ENCODE measurements at places on chromosomes 16 and 17. TPM values are rescaled to one million over a fixed set of nuclear protein-coding genes. Genes with fewer than 3 reads are reported as not detected.

- DNase-seq, result no peak
Observed at GRCh38 chr17:42683407-42684034, 1.2 kb downstream of the CNTNAP1 start.

DNA sequence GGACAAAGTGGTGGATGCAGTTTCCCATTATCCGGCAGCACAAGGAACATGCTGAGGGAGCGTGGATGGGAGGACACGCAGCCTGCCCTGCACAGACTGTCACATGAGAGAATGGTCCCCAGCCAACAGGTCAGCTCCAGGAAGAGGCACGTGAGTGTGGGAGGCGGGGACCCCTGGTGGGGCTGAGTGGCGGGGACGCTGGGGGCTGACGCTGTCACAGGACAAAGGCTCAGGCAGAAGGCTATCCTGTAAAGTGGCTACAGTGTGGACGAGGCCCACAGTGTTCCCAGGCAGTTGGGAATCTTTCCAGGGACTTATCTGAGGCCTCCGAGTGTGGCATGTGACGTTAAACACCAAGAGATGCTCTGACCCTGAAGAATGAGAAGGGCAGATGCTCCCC lies 30.4 kb downstream of the MBTPS1 start:
- no peak for DNase-seq

- DNase-seq, result no peak
Observed at GRCh38 chr17:59802160-59802559, 90.6 kb downstream of the TUBD1 start.

GRCh38 chr17:22441776-22442175 lies 749.5 kb downstream of the KCNJ18 start:
- DNase-seq, result no peak

DNA sequence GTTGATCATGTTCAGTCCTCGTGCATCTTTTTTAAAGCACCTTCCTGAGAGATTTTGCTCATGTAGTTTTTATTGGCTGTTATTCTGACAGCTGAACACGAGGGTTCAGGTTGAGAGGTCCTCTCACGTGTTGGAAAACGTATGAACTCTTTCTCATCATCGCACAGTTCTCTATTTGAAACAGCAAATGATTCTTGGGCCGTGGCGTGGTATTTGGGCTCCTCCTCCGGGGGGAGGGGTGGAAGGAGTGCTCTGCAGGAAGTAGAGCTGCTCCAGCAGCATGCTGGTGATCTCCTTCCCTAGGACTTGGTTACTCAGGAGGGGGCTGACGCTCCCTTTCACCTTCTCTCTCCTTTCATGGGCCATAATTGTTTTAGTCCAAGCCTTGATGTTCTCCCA lies 70.4 kb downstream of the KSR1 start:
- no peak for DNase-seq

DNA sequence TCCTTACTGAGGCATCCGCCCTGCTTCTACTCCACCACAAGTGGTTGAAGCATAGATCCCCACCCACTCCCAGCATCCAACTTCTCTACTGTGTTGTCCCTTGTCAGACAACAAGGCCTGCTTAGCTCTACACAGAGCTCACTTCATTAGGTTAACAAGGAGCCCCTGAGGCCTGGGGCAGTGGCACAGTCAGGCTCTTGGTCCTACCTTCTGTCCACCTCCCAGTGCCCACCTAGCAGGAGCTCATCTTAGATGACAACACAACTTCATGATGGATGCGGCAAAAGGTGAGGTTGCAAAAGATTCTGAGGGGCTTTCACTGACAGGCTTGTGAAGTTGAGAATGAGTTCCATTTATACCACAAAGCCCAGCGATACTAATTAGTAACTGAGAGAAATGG lies 432.0 kb upstream of the CDH5 start:
- DNase-seq, result no peak

DNA sequence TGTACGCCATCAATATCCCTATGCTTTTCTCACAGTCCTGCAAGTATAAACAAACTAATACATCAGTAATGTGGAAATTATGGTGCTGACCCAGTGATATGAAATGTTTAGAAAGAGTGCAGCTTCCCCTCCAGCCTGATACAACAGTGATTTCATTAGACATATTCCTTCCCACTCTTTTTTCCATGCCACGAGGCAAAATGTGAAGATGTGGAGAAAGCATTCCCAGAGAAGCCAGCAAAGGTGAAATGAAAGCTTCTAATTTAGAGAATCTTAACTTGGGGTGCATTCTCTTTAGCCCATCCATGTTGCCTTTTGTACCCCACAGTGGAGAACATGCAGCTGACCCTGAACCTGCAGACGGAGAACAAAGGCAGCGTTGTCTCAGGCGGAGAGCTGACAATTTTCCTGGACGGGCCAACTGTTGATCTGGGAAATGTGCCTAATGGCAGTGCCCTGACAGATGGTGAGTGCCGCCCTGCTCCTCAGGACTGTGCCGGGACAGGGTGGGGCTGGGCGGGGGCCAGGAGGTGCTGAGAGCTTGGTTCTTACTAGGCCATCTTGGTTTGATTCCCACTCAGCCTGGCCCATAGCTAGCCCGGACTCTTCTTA lies 77.8 kb downstream of the WWP2 start:
- no peak for DNase-seq

GJD3 gene
- not detected for total RNA-seq

WIPI1 gene
- 11.8 TPM for total RNA-seq

ANKFN1 gene
- total RNA-seq, result not detected

All from T-cell (primary cell).